NCI-H1417 (cell line): ENCODE measurements at places on chromosomes 6 and 20.
A peak's percentile ranks its signal among the peaks of the same experiment; 100 is the strongest.

DNA sequence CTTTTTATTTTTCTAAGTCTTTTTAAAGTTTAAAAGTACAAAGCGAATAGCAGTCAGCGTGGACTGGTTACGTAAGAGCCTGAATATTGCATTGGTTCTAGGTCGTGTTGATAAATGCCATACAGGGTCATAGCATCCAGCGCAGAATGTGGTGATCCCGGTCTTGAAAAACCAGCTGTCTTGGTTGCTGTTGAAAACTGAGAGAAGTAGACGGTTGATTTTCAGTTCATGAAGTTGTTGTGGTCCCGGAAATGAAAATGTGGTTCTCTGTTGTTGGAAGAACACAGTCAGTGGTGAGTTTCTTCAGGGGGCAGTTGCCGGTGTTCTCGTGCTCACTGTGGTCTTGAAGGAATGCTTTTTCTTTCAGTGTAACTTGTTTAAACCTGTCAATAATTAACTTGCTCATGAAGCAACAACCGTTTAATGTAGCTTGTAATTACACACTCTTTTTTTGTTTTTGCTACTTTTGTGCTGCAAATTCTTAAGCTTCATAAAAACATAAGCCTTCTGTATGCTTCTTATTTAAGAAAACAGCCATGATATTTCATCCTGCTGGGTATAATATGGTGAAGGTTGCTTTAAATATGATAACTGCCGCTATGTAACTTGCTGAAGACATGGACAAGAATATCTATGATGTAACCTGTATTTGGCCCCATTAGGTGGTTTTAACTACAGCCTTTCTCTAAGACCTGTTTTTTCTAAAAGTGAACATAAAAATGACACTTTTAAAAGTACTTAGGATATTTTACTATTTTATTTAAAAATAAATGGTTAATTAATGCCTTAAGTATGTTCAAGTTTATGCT lies 64.8 kb upstream of the KIF25 start:
- DNase-seq: no peak

DNA sequence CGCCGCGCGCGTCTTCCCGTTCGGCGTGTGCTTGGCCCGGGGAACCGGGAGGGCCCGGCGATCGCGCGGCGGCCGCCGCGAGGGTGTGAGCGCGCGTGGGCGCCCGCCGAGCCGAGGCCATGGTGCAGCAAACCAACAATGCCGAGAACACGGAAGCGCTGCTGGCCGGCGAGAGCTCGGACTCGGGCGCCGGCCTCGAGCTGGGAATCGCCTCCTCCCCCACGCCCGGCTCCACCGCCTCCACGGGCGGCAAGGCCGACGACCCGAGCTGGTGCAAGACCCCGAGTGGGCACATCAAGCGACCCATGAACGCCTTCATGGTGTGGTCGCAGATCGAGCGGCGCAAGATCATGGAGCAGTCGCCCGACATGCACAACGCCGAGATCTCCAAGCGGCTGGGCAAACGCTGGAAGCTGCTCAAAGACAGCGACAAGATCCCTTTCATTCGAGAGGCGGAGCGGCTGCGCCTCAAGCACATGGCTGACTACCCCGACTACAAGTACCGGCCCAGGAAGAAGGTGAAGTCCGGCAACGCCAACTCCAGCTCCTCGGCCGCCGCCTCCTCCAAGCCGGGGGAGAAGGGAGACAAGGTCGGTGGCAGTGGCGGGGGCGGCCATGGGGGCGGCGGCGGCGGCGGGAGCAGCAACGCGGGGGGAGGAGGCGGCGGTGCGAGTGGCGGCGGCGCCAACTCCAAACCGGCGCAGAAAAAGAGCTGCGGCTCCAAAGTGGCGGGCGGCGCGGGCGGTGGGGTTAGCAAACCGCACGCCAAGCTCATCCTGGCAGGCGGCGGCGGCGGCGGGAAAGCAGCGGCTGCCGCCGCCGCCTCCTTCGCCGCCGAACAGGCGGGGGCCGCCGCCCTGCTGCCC lies 1.1 kb downstream of the SOX4 start:
- peak; percentile 48 for DNase-seq

DNA sequence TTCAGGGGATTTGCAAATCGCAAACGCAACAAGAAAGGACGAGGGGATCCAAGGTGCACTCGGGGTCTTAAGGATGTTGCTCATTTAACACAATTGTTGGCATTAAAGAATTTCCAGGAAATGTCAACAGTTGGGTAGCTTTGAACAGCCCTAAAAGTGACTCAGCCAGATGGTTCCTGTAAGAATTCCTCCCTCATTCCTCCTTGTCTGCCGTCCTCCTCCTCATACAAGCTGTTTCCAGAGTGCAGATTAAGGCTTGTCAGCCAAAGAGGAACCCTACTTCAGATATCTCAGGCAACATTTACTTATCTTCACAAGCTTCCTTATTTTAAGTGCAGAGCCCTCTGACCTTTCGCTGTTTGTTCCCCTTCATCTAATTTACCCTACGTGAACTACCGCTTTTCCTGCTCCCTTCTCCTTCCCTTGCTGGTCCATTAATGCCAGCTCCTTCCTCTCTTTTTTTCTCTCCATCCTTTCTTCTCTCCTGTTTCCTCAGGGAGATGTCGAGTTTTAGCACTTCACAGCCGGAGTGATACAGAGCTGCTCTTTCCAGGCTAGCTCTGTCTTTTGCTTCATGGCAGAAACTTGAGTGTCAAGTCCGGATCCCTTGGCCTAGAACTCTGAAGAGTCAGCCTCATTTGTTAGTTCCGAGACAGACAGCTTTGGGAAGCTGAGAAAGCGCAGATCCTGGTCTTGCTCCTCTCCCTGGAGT lies 26.1 kb upstream of the TBC1D7 start:
- no peak for DNase-seq

- no peak for DNase-seq
These were observed 6.8 kb upstream of the USP49 start for GRCh38 chr6:41901882-41902519.

- DNase-seq: no peak
These were observed 9.3 kb upstream of the SALL4 start for GRCh38 chr20:51811514-51812128.

DNA sequence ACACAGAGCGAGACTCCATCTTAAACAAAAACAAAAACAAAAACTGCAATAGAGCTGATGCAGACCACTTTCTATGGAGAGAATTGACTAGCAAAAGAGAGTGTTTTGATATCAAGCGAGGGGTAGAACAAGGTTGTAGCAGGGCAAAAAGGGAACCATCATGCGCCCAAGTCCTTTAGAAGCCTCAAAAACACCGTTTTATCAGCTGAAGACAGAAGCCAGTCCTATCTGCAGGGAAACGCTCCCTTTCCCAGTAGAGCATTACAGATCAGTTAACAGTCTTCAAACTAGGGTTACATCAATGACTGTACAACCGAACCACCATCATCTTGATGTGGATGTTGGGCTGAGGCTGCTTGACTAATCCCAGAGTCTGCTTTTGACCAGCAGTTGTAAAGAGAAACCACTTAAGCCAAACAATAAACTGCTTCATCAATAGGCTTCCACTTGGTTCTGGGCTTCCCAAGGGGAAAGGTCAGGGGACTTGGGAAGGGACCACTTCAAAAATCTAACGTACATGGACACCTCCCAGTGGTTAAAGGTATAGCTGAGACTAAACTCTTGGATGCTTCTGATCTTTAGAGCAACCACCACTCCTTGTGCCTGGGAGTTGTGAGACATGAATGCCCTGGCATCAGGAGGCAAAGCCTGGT lies 59.6 kb upstream of the SPDEF start:
- no peak for DNase-seq

DNA sequence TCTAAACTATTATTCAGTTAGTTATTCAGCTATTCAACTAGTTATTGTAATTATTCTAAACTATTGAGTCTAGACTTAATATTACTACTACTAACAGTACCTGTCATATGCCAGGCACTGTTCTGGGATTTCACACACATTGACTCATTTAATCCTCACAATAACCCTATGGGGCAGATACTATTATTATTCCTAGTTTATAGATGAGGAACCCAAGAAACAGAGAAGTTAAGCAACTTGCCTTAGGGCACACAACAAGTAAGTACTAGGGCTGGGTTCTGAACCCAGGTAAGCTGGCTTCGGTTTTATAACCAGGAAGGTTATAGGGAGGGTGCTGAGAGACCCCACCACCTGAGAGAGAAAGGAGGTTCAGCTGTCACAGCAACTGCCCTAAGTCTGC lies 7.8 kb downstream of the TEAD3 start:
- DNase-seq: no peak
